ENCODE measurements at places on chromosomes 1 and 21. TPM values are rescaled to one million over a fixed set of nuclear protein-coding genes. Genes with fewer than 3 reads are reported as not detected.

- no peak for DNase-seq
Measured at GRCh38 chr1:9165396-9165795, 36.5 kb upstream of the GPR157 start.

DNA sequence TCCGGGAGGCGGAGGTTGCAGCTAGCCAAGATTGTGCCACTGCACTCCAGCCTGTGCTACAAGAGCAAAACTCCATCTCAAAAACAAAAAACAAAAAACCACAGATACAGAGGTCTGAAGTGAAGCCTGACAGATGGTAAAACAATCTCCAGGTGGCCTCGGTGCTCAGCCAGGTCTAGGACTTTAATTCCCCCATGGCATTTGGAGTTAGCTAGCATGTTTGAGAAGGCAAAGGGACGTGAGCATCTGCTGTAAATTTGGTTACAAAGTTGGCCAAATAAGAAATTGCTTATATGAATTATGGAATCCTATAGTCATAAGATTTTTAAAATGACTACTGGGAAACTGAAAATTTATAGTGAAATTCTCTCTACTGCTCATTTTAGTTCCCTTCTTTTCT, 98.3 kb upstream of the FMN2 start:
- DNase-seq: no peak

- no peak for DNase-seq
Measured at GRCh38 chr1:51960262-51960661, 30.2 kb downstream of the RAB3B start.

GRCh38 chr1:65224681-65225091, 76.7 kb downstream of the AK4 start:
- DNase-seq: no peak

GRCh38 chr21:38651570-38651969, 153.3 kb upstream of the ERG start:
- no peak for DNase-seq

GRCh38 chr21:38988509-38989378, 183.0 kb downstream of the ETS2 start:
- DNase-seq: no peak

GRCh38 chr1:240056350-240056749, 35.3 kb upstream of the FMN2 start:
- DNase-seq: no peak

DNA sequence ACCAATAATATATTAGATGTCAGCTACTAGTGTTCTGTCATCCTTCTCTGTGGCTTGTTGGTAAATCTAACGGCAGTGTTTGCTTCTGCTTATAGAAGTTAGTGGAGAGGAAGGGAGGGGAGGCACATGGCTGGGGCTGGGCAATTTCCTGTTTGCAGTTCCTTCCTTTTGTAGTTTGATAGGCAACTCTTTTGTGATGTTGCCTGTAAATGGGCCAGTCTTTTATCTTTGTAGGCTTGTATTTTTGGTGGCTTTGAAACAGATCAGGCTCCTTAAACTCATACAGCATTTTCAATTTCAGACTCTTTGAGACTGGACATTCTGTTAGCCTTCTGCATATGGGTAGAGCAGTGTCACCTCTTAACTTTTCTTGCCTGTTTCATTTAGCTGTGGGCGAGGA, 48.1 kb downstream of the CDC14A start:
- DNase-seq: no peak

- no peak for DNase-seq
Measured at GRCh38 chr21:33314111-33314510, 10.7 kb upstream of the IFNAR1 start.

Gene DAB1
- polyA plus RNA-seq: 5.5 TPM

Gene FAM151A
- polyA plus RNA-seq: 0.46 TPM

Gene FCGR3A
- 1.7 TPM for polyA plus RNA-seq

Gene OPTC
- not detected for polyA plus RNA-seq

Gene ERVH48-1
- polyA plus RNA-seq: 0.64 TPM

Gene RNU1-4
- not detected for polyA plus RNA-seq

Gene OR2T35
- polyA plus RNA-seq: not detected

Measured in muscle of back (tissue), 13 donors.